ENCODE measurements at places on chromosomes 11 and 22.

DNA sequence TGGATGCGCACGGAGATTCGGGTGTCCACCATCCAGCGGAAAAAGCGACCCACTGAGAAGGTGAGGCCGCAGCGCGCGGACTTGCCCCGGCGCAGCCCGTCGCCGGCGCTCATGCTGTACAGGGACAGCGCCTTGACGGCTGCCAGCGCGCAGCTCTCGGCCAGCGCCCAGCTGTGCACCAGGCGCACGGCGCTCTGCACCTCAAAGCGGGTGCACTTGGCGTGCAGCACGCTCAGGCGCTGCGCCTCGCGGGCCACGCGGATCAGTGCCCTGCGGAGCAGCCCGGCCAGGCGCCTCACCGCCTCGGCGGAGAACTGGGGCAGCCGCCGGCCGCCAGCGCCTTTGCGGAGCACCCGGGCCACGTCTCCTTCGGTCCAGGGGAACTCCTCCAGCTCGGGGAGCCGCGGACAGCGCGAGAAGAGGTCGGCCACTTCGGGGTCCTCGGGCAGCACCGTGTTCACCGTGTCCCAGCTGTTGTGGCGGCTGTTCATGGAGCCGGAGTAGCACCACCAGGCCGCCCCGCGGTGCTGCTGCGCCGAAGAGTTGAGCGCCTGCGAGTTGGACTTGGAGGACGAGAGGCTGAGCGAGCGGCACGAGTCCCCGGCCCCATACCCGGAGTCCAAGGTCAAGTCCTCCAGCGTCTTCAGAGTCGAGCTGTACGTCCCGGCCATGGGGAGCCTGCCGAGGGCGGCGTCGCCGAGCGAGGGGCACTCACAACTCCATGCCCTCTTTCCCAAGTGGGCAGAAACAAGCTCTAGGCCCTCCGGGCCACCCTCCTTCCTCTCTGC, 703 bp downstream of the ABTB2 start:
- peak; percentile 55 for DNase-seq

- peak; percentile 70 for DNase-seq
Observed at GRCh38 chr11:35247863-35248262, 108.9 kb downstream of the CD44 start.

DNA sequence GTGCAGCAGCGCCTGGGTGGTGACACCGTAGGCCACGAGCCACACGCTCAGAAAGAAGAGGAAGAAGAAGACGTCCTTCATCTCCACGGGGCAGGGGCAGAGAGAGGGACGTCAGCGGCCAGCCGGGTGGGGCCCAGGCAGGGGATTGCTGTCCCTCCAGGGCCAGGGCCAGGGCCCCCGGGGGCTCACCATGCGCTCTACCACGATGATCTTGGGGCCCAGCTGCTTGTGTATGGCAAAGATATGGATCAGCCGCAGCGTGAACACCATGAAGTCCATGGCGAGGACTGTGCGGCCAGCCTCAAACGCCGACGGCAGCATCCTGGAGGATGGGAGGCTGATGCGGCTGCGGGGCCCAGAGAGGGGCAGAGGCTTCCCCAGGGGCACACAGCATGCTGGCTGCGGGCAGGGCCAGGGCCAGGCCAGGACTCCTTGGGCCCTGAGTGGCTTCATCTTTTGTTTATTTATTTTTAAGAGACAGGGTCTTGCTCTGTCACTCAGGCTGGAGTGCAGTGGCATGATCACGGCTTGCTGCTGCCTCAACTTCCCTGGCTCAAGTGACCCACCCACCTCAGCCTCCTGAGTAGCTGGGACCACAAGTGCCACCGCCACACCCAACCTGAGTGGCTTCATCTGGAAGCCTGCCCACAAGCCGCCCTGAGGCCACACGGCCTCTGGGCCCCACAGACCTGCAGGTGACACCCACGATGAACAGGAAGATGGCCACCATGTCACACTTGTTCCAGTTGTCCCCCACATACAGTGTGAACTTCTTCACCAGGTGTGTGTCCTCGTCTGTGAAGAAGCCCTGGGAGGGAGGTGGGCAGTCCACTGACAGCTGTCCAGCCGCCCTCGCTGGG, 11.1 kb downstream of the TSSC4 start:
- DNase-seq = no peak

- DNase-seq = no peak
Observed at GRCh38 chr11:121300972-121301699, 8.6 kb downstream of the SC5D start.

DNA sequence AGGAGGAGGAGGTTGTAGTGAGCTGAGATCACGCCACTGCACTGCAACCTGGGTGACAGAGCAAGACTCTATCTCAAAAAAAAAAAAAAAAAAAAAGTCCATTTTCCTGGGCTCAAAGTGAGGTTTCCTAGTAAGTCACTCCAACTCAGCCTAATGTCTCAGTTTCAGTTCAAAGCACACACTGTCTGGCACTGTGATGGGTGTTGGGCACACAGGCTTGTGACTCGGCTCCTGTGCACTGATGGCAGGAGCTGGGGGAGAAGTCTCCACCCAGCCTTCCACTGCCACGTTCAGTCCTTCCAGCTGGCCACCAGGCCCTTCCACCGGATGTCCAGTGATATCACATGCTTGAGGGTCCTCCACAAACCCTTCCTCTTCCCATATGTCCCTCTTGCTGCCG, 186.0 kb downstream of the CEP164 start:
- DNase-seq = no peak

- no peak for DNase-seq
Observed at GRCh38 chr11:20226933-20227332, 66.7 kb upstream of the DBX1 start.

DNA sequence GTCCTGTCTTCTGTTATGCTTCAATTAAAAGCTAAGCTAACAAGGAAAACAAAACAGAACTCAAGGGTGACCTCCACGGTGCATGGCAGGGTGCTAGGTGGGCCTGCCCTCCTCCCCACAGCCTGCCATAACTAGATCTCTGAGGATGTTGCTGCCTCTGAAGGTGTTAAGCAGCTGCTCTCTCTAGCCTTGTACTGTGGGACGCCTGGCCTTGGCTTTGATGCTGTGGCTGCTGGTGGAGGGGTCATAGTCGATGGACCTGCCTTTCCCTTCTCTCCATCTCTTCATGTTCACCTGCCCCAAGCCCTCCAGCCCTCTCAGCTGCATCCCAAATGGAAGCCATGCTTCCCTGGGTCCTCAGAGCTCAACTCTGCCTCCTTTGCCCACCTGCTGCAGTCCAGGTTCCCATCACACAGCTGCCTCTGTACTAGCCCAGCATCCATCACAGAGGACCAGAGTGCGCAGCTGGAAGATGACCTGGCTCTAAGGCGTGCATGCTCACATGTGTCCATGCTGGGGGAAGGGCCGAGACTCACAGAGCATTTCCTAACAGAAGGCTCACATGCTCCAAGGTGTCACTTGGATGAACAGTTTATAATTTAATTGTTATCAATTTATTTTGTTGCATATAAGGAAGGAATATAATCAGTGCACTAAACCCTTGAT, 180.3 kb upstream of the E2F8 start:
- DNase-seq = no peak

GRCh38 chr11:103397369-103397768, 288.1 kb downstream of the DYNC2H1 start:
- no peak for DNase-seq

GRCh38 chr22:40922484-40923303, 28.5 kb upstream of the RBX1 start:
- no peak for DNase-seq

DNA sequence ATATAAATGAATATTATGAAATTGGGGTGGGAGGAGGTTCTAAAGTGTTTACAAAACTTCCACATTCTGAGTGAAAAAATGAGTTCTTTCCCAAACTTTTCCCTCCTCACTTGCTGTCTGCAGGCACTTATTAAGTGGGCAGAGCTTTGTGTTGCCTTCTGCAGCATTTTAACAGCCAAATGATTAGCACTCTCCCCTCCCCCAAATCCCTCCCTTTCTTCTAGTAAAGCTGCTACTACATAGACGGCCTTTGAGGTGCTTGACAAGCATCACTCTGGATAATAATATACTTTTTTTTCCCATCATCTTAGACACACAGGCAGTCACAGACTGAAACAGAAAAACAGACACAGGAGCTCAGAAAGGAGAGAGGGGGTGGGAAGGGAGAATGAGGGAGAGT, 493.5 kb downstream of the DLG2 start:
- DNase-seq = no peak

- no peak for DNase-seq
Observed at GRCh38 chr11:128517451-128518230, 69.7 kb downstream of the ETS1 start.

DNA sequence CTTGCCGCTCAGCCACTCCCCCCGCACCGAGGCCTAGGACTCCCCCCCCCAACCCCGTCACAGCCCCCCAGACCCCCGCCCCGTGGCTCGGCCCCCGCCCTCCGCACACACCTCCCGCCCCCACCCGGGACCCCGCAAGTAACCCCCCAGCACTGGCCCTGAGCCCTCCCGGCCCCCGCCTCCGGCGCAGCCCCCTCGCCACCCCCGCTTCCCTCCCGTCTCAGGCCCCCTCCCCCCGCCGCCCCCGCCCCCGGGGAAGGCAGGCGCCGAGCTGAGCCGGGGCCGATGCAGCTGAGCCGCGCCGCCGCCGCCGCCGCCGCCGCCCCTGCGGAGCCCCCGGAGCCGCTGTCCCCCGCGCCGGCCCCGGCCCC, 1.5 kb downstream of the SHANK3 start:
- no peak for DNase-seq

DNA sequence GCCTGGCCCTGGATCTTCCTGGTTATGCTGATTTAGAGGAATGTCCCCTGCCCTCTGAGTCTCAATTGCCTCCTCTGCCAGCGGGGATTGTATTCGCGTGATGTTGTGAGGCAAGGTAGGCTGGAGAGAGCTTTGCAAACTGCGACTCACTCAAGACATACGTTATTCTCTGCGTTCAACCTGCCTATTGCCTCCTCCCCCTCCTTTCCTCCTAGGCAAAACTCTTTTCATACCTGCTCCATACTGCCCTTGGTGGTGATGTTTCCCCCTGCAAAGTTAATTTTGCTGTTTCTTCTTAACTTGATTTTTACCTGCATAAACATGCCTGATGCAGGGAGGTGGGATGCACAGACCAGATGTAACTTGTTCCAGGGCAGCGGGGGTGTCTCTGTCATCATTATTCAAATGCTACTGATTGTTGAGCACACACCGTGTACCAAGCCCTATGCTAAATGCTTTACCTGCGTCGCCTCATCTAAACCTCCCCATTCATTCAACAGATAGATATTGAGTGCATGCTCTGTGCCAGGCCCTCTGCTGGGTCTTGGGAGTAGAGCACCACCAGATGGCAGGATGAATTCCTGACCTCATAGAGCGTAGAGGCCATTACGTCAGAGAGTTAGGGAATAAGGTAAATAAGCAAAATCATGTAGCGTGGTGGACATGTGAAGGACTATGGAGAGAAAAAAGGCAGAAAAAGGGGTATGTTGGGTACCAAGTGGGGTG, 29.0 kb downstream of the SGSM1 start:
- DNase-seq = no peak

GRCh38 chr11:65491163-65491465, 7.7 kb upstream of the MALAT1 start:
- no peak for DNase-seq

All from T-cell (primary cell).